ENCODE measurements at places on chromosomes 7 and 10.

DNA sequence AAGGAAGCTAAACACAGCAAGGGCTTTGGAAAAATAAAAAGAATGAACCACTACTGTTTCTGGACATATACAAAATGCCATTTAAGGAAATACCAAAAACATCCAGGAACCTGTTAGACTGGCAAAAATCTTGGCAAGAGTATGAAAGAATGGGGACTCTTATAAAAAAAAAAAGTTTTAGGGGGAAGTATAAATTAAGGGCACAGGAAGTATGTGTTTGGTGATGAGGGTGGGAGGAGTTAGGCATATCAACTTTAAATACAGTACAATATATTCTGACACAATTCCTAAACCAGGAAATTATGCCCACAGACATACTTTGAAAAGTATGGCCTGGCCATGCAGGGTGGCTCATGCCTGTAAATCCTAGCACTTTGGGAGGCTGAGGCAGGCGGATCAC is 74.2 kb downstream of the WAPL start:
- DNase-seq, result no peak

- DNase-seq, result no peak
Observed at GRCh38 chr7:107528461-107528860, 35.3 kb downstream of the COG5 start.

DNA sequence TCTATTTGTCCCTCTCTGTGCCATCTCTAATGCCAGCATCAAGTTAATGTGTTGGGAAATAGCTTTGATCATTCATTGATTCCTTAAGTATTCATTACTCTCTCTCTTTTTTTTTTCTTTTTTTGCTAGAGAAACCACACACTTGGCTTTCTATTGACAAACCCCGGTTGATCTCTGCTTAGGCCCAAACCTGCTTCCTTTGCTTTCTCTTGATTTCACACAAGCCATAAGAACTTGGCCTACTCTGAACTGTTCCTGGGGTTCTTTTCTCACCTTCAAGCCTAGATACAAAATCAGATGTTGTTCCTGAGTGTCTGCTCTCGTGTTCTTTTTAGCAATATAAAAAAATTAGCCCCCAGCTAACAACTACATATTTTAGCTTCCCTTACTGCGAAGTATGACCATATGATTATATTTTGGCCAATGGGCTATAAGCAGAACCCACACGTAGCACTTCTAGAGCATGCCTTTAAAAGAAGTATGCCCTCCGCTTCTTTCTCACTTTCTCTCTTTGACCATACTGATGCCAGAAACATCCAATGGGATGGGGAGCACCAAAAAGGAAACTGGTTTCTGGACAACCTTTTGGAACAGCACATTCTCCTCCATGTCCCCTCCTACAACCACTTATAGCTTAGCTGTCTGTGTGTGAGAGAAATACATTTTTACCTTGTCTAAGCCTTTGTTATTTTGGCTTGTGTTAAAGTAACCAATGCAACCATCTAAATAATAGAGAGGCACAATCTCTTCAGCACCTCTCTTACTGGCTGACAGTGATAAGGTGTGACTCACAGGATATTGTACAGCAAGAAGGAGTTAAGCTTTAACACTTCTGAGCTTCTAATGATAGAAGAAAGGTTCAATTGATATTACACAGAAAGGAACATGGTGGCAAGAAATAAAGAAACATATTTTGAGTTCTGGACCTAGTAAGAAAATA is 96.6 kb upstream of the LRRN3 start:
- DNase-seq, result no peak

DNA sequence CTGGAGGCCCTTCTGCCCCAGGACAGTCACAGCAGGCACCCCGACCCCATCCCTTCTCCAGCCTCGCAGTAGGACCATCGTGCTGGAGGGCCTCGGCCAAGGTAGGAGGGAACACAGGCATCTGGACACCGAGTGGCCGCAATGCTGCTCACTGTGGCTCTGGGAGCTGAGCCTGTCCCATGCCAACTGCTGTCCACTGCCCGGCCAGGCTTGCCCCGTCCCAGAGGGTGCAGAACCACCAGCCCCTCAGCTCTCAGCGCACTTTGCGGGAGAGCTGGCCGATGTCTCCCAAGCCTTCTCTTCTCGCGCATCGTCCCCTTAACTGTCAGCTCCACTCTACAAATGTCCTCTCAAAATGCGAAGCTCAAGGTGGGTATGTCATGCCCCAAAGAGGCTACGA is 197.2 kb downstream of the PTPRN2 start:
- no peak for DNase-seq

DNA sequence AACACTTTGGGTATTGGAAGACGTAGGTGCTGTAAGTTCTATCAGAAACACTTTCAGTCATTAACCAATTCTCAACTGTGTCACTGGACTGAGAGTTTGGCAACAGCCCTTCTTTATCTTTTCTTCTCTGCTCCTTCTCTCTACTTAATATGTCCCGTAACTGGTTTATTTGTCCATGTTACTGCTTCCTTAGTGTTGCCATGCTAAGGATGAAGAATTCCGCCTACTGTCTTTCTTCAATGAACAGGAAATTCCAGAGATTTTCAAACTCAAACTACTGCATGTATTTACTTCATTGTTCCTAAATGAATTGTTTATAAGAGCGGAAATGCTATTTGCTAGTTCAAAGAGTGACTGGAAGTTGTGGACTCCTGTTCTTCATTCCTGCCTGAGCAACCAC is 143.7 kb downstream of the TAX1BP1 start:
- DNase-seq, result no peak

- DNase-seq, result no peak
Observed at GRCh38 chr10:83934641-83935338, 204.5 kb upstream of the GHITM start.

GRCh38 chr7:107926481-107926880 is 35.5 kb downstream of the DLD start:
- no peak for DNase-seq

- peak; percentile 37 for DNase-seq
Observed at GRCh38 chr7:155299535-155300202, 2.0 kb downstream of the INSIG1 start.

GRCh38 chr10:75402486-75403143 is 1.1 kb upstream of the ZNF503 start:
- peak; percentile 22 for DNase-seq

- DNase-seq, result no peak
Observed at GRCh38 chr7:138164804-138165203, 88.5 kb downstream of the AKR1D1 start.

GRCh38 chr7:30028749-30029635 is 780 bp downstream of the PLEKHA8 start:
- DNase-seq, result peak; percentile 62

DNA sequence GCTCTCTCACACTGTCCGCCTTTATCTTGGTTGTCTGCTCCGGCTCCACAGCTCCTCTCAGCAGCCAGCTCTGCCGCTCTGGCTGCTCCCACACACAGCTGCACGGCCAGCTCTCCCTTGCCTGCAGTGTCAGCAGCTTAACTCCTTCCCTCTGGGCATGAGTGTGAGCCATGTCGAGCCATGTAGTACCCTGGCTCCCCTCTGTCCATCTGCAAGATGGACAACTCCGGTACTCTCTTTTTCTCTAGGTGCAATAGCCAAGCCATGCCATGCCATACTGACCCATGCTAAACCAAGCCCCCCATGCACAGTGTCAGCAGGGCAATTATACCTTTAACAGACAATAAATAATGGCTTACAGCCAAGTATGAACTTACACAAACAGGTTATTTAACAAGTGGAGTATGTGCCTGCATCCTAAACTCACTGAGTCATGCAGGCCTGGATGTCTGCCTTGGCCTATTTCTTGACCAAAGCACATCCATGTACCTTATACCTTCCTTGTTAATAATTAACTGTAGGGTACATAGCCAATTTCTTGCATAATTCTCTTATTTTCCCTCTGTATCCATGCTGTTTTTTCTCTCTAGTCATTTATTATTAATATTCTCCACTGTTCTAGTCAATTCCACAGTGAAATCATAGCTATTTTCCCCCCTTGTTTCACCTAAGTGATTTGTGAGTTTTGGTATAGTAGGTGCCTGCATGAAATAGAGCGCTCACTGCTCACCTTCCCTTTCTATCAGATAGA is 170.9 kb downstream of the CDK14 start:
- DNase-seq, result peak; percentile 87

DNA sequence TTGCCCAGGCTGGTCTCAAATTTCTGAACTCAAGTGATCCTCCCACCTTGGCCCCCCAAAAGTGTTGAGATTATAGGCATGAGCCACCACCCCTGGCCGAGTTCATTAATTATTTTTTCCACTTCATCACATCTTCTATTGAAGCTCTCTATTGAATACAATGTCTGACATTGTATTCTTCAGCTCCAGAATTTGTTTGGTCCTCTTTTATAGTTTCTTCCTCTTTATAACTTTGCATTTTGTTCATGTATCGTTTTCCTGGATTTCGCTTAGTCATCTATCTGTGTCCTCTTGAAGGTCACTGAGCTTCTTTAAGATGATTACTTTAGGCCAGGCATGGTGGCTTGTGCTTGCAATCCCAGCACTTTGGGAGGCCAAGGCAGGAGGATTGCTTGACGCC is 30.2 kb downstream of the NOM1 start:
- DNase-seq, result no peak

Measured in SJCRH30 (cell line).